CD4-positive, alpha-beta T cell treated with Interleukin-10 for 1 hour (primary cell): ENCODE measurements at places on chromosomes 11 and 22.

DNA sequence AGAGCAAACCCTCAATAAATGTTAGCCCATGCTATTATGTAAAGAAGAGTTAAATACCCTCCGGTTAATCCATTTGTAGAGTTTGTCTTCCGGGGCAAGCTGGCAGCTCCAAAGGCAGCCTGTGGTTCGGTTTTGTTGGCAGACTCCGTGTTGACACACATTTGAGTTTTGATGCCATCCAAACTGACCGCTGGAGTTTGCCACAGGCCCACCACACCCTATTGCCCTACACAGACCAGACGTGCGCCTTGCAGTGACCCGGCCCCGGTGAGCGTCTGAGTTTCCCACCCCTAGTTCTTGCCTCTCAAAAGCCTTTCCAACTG, 25.1 kb downstream of the ELFN2 start:
- DNase-seq: no peak

- no peak for DNase-seq
These were observed 49.8 kb downstream of the CLMP start for GRCh38 chr11:123145220-123145619.

DNA sequence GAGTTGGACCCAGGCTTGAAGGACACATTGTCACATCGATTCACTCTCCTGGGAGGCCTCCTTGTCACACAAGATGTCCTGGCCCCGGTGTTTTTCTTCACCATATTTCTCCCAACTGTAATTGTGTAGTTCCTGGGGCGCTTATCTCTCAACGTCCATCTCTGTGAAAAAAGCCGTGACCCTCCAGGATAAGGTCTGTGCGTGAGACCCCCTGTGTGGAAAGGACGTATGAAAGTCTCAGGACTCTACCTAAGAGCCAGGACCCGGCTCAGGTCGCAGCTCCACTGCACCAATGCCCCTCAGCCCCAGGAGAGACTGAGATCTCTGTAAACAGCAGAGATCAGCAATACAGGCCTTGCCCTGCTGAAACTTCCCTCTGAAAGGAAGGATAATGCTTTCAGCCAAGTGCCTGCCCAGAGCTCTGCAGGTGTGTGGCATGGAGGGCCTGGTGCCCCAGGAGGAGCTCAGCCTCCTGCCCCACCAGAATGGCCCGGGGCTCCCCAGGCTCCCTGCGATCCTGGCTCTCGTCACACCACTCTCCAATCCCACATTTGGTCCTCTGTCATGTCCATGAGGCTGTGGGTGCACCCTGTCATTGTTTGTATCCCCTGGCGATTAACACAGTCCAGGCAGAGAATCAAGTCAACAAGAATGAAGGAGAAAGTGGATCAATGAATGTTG, 119.2 kb upstream of the TMEM45B start:
- DNase-seq: no peak

- DNase-seq: no peak
These were observed 1.4 kb downstream of the B3GNT6 start for GRCh38 chr11:77035580-77035979.

DNA sequence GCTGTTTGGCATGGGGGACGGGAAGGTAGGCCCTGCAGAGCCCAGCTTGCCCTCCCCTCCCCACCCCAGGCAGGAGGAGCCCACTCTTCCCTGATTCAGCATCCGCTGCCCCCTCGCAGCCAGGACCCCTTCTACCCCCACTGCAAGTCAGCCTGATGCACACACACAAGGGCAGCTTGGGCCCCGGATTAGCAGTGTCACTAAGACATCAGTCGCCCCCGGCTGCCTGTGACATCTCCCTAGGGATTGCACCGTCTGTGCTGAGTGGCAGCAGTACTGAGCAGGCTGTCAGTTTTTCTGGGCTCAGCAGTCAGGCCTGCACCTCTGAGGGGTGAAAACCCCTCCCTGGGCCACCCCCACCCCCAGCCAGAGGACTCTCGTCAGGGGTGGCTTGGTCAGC, 30.4 kb upstream of the SYT7 start:
- DNase-seq: no peak

GRCh38 chr11:35142481-35143075, 3.6 kb downstream of the CD44 start:
- peak; percentile 70 for DNase-seq

GRCh38 chr11:129286813-129287212, 88.8 kb upstream of the BARX2 start:
- no peak for DNase-seq

DNA sequence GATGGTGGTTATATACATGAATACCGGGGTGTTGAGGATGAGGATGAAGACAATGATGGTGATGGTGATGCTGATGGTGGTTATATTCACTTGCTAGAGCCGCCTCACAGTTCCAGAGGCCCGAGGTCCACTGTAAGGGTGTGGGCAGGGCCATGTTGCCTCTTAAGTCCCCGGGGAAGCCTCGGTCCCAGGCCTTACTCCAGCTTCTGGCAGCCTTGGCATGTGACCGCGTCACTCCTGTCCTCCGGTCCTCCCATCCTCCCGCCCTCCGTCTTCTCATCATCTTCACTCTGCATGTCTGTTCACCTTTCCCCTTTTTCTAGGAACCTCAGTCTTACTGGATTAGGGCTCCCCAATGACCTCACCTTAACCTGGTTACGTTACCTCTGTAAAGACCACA, 54.6 kb downstream of the IGLL1 start:
- DNase-seq: no peak

DNA sequence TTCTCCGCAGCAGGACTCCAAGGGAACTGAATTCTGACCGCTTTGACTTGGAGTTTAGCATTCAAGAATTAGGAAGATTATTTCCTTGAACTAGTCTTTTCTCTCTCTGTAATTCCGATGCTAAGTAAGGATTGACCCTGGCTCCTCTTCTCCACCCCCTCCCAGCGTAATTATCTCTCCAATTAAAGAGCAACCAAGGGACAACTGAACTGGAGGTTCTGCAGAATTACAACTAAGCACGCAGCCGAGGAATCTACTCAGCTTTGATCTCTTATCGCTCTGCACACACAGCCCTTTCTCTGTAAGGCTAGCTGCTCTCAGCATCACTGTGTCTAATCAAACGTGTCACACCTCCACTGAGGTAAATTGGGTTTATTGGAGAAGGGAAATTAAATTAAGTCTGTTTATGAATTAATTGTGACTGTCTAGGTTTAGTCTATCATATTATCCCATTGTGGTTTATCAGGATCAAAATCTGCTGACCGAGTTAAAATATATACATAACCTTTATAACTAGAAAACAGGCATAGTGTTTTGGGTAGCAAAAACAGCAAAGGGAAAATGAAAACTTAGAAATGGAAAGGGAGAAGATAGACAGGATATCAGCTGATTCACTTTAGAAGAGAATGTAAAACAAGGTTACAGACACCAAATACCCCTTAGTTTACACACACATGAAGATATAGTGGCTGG, 241.3 kb upstream of the LARGE1 start:
- DNase-seq: no peak

DNA sequence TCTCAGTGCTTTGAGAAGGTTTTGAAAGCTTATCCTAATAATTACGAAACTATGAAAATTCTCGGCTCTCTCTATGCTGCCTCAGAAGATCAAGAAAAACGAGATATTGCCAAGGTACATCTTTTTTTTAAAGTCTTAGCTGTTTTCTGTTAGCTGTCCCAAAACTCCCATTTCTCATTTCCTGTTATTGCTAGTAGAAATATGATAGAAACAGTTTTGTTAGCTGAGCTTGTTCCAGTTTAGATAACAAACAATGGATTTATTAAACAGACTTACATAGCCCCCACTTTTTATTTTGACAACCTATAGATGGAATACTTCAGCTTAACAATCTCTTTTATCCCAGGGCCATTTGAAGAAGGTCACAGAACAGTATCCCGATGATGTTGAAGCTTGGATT, 12.7 kb downstream of the CTR9 start:
- no peak for DNase-seq

- DNase-seq: no peak
These were observed 133.2 kb downstream of the ADAMTS15 start for GRCh38 chr11:130581646-130582045.
